ENCODE measurements at places on chromosomes 2 and 18. TPM values are rescaled to one million over a fixed set of nuclear protein-coding genes. Genes with fewer than 3 reads are reported as not detected.

The FAM98A gene
- total RNA-seq, result 111 TPM

DNA sequence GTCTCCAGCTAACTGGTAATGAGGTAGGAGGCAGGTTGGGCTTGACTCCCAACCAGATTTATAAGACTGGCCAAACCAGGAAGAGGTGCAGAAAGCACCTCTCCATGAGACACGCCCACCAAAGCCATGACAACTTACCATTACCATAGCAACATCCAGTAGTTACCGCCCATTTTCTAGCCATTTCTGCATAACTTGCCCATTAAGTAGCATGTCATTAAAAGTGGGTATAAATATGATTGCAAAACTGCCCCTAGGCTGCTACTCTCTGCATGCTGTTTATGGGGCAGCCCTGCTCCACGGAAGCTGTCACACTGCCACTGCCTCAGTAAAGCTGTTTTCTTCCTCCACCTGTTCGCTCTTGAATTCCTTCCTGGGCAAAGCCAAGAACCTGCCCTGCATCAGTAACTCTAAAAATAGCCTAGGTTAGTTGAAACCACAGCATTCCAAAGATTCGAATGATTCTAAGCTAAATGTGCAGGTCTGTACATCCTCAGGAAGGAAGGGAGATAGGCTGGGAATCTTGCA is 131.9 kb downstream of the ATL2 start:
- no peak for DNase-seq

The TLX2 gene
- not detected for total RNA-seq

The ACVR1 gene
- 7.2 TPM for total RNA-seq

The KCNS3 gene
- total RNA-seq, result 6.2 TPM
